Activated gamma-delta T cell (primary cell): ENCODE measurements at places on chromosomes 7 and 10.

DNA sequence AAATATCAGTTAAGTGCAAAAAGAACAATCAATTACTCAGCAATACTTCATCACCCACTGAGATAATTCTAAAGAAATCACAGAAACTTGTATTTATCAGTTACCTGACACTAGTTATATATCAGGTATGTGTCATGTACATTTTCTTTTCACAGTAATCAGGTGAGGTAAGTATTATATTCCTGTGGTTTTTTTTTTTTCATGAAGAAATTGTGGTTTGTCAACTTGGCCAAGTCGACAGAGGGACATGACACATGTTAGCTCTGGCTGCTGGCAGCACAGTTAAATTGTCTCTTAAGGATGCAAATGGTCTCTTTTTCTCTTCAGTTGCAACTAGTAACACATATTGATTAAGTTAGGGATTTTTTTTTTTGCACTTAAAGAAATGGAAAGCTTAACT is 13.7 kb upstream of the GPR141 start:
- DNase-seq: no peak

GRCh38 chr7:157863906-157864810 is 527.4 kb downstream of the DNAJB6 start:
- no peak for DNase-seq

GRCh38 chr10:34185998-34186397 is 629.1 kb downstream of the PARD3 start:
- DNase-seq: no peak

DNA sequence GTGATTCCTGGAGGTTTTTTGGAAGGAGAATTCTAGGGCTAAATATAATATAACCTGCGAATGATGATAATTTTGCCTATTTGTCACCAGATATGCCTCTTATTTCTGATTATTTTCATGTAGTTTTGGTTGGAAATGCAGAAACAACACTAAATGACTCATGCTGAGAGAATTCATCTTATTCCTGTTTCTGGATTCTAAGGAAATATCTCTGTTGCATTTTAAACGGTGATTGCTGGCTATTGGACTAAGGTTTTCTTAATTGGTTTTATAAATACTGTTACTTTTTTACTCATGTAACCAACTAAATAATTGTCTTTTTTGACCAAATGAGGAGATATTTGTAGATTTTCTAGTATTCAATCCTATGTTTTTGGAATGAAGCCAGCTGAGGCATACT is 204.9 kb upstream of the NPSR1 start:
- no peak for DNase-seq

DNA sequence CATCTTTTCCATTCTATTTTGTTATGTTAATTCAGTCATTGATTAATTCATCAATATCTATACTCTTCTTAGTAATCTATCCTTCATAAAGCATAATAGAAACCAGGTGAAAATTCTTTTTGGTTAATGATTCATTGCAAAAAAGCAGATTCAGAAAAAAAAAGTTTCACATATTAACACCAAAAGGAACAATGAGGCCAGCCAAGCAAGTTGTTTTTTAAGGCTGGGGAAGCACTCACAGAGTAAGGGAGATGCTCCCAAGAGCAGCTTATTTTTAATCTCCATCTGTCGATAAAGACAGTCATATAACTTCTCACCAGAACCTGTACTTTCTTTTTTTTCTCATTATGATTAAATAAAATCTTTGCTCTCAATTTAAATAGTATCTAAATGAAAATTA is 95.8 kb downstream of the CACNA2D1 start:
- DNase-seq: no peak

DNA sequence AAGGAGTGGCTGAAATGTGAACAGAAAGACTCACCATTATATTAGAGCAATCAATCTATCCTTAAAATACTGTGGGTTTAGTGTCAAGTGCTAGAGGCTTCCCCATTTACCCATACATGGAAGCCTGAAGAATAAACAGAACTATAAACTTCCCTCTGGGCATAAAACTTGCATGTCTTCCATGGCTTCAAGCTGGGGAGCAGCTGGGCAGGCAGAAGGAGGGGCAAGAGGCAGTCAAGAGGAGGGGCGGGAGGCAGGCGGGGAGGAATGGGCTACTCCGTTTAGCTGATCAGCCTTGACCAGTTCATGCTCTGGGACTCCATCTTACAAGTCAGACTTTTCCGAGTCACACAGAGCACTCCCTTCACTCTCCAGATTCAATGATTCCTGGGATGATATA is 3.5 kb upstream of the PRSS1 start:
- no peak for DNase-seq

DNA sequence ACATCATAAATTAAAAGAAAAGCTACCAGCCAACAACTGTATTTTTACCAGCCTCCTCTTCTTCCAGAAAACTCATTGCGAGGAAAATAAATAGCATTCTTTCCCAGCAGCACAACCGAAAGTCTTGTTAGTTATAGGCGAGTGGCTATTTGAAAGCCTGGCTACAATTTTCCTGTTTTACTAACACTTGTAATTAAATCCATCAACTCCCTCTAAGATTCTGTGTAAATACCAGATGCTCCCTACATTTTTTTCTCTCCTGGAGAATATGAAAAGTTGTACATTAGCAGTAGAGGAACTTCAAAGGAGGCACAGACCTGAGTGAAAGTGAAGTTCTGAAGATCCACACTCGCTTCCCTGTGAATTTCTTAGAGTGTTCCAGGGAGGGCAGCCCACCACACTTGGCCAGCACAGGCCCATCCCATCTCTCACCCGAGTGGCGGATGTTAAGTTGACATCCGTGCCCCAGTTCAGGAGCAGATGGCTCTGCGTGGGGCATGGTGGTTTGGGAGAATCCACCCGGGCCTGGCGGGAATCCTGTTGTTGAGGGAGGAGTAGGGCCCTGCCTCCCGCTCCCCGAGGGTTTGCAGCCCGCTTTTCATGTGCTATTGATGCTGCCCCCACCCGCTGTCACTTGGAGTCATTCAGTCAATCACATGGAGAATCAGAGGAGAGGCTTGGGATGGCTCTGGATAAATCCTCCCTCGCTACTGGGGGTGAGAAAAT is 451.0 kb upstream of the GALNT17 start:
- no peak for DNase-seq

- no peak for DNase-seq
Observed at GRCh38 chr10:102247734-102248133, 2.4 kb downstream of the GBF1 start.

GRCh38 chr10:118729641-118730258 is 25.0 kb downstream of the CACUL1 start:
- no peak for DNase-seq

DNA sequence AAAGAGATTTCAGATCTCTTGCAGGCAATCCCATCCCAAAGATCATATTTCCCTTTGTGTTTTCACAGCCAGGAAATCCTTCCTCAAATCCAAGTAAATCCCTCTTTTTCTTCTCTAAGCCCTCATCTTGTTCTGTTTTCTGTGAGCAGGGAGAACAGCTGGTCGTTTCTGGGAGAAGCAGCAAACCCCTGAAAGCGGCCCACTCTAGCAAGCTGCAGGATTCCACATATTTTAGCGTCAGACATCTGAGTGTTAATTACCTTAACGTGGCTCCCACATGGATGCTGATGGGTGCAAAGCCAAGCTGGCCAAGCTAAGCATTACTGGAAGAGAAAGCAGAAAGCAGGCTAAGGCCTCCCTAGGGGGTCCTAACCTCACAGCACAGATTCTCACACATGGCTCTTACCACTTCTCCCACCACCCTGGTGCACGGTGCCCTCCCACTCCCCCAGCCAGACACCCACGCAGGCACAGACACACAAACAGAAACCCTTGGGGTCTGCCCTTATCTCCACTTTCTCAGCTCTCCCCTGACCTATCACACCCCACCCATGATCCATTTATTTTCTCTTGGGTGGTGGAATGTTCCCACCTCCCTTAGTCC is 551.0 kb upstream of the AUTS2 start:
- no peak for DNase-seq

DNA sequence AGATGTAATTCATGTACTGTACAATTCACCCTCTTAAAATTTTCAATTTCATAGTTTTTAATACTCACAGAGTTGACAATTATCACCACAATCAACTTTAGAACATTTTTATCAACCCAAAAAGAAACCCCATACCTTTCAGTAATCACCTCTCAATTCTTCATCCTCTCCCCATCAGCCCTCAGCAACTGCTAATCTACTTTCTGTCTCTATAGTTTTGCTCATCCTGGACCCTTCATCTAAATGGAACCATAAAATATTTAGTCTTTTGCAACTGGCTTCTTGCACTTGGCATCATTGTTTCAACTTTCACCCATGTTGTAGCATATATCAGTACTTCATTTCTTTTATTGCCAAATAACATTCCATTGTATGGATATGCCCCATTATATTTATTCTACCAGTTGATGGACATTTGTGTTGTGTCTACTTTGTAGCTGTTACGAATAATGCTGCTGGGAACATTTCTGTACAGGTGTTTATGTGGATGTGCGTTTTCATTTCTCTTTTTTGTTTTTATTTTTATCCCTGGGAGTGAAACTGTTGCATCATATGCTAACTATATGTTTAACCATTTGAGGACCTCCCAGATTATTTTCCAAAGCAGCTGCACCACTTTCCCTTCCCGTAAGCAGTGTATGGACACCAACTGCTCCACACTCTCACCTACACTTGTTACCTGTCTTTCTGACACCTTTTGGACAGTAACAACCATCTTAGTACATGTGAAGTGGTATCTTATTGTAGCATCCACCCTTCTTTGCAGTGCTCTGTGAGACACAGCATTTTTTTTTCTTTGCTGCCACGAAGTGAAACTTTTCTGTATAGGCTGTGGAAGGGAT is 65.4 kb upstream of the APBB1IP start:
- no peak for DNase-seq

DNA sequence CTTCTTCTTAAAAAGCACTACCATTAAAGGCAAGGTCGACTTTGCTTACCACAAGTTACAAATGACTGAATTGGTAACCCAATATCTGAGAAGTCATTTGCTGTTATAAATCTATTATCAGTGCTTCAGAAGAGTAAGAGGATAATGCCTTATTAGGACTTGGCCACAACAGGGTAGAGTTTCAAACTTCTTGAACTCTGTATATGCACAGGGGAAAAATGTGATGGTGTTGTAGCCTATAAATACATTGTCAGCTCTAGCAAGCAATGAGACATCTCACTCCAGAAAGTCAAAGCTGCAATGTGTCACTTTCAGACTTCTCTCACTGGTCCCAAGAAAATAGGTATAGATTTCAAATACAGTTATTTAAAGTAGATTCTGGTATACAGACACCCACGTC is 9.3 kb downstream of the TFEC start:
- no peak for DNase-seq

DNA sequence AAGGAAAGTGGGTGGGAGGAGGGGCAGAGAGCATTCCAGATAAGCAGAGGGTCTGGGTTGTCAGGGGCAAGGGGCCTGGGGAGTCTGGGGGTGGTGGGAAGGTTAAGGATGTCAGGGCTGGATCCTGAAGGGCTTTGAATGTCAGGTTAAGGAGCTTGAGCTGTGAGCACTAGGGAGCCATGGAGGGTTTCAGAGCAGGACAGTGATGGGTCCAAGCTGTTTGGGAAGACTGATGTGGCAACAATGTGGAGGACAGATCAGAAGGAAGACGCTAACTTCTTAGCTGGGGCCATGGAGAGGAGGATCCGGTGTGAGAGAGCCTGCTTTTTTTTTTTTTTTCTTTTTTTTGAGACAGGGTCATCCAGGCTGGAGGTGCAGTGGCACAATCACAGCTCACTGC is 13.9 kb upstream of the AQP1 start:
- no peak for DNase-seq

- no peak for DNase-seq
Observed at GRCh38 chr10:26216585-26217395, at the start of gene GAD2. Gene GAD2, plus strand, starts transcription at chr10:26216774. Its CDS starts 36 bp downstream, at chr10:26216810.

GRCh38 chr10:6347391-6347951 is 144.7 kb downstream of the PFKFB3 start:
- peak; percentile 35 for DNase-seq

DNA sequence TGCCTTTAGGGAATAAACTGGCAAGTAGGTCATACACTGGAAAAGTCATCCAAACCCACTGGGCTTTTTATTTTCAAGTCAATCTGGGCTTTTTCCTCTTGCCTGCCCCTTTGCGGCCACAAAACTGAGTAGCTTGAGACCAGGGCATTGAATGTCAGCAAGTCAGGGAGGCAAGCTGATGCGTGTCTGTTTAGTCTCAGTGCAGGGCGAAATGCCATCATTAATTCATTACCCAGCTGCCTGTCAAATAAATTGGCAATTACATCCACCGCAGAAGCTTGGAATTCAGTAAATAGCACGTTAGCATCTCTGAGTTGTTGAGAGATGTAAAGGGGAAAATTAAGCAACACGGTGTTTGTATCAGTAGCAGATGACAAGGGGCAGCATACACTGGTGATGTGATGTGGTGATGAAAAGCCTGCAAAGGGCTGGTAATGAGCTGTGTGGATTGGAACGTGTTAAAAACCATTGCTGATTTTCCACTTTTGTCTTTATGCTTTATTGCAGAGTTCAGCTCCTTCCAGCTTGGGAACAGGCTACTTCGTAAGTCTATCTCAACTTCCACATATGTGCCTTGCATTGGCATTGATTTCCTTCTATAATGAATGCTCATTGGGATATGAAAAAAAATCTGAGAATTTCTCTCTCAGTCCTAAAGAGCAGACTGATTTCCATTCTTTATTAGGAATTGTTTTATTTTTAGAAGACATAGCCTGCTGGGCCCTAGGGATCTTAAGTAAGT is 535.9 kb downstream of the AUTS2 start:
- DNase-seq: no peak

- DNase-seq: no peak
Observed at GRCh38 chr7:25598765-25599164, 370.5 kb upstream of the NPVF start.

- DNase-seq: no peak
Observed at GRCh38 chr10:71623098-71623985, 96.2 kb downstream of the C10orf105 start.

DNA sequence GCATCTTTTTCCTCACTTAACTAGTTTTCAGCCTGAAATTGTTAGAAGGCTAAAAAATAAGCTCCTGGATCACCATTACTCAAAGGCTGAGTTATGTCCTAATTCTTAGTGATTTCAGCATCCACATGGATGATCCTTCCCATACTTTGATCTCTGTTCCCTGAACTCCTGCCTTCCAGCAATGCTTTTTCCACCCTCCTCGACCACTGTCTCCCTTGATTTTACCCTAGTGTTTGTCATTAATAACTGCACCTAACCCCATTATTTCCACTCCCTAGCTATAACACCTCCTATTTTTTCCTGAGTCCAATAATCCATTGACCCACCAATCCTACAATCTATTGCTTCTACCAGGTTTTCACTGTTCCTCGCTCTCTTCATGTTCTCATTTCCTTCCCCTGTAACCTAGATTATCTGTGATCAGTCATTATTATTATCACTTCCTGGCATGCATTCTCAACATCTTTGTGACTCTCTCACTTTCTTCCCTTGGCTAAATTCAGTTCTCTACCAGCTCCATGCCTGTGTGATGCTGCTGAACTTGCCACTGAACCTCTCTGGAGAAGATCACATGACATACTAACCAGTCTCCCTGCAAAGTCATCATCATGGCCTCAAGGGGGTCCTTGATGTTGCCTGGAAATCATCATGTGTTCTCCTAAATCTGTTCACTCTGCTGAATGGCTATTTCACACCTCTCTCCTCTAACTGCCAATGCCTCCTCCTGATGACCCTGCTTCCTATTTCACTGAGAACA is 6.5 kb upstream of the CALU start:
- no peak for DNase-seq

GRCh38 chr7:24049296-24049695 is 234.7 kb upstream of the NPY start:
- no peak for DNase-seq

- no peak for DNase-seq
Observed at GRCh38 chr7:3805151-3805550, 504.1 kb downstream of the SDK1 start.

GRCh38 chr7:111229181-111229740 is 138.3 kb downstream of the LRRN3 start:
- DNase-seq: no peak
